Activated CD8-positive, alpha-beta memory T cell treated with anti-CD3 and anti-CD28 coated beads, Interleukin-2, amount 50 U/mL, for 48 hours (primary cell): ENCODE measurements at places on chromosomes 2 and 18.

DNA sequence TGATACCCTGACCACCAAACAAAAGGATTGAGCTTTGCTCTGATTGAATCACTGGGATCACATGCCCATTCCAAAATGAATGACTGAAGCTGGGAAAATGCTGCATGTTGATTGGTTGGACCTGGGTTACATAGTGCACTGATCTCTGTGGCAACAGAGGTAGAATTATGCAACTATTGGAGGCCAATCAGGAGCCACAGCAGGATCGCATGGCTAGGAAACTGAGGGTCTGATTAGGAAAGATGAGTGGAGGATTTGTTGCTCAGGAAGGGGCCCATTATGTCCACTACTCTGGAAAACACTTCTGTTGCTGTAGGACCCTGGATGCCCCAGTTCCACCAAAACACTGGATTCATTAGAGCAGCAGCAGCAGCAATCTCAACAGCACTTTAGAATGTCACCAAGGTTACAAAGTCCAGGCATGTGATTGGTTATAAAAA lies 25.9 kb upstream of the SGPP2 start:
- DNase-seq = no peak

DNA sequence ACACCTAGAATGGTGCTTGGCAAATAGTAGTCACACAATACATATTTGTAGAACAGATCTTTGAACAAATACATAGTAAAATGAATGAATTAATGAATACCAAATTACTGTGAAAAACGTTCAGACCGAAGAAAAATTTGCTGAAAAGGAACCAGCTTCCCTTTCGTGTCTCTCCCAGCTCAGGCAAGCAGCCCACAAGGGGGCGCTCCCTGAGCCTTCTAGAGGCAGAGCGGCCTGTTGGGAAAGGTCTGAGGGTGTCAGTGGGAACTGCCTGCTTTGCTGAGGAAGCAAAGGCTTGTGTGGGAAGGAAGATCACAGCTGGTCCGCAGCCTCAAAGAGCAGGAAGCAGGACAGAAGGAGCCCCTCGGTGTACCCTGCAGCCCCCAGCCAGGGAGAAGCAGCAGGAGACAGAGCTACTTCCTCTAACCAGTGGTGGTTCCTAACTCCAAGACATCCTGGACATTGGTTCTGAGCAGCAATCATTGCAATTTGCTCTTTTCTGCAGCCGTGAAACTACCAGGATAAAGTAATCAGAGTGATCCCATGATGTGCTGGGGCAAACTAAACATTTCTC lies 231.1 kb downstream of the ANKRD30B start:
- DNase-seq = peak; percentile 76

- no peak for DNase-seq
Observed at GRCh38 chr18:79800371-79801180, 2.8 kb downstream of the KCNG2 start.

DNA sequence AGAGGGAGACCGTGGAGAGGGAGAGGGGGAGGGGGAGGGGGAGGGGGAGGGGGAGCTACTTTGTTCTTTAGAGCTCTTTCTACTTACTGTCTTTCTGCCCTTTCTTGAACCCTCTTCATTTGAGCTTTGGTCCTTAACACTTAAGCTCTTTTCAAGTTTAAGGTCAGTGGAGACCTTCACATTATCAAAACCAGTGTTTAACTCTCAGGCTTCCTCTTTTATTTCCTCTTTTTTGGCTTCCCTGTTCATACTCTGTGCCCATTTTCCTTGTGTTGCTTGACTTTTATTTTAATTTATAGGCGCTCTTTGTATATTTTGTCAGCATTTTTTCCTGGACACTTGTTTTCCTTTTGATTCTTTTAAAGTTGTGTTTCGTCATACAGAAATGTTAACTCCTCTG lies 37.1 kb downstream of the ACSL3 start:
- DNase-seq = no peak

DNA sequence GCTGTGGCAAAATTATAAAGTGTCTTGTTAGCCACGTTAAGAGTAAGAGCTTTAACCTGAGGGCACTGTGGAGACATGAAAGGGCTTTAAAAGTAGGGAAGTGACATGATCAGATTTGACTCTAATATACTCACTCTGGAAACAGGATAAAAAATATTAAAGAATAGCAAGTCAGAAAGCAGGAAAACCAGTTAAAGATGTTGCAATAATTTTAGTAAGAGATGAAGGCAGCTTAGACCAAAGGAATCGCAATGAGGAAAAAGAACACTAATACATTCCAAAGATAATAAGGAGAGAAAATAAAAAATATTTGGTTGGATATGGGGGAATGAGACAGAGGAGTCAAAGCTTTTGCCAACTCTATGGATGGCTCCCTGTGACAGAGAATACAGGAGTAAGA lies 183.8 kb downstream of the DYM start:
- DNase-seq = no peak

- DNase-seq = no peak
Observed at GRCh38 chr2:68363721-68364120, 1.4 kb upstream of the PLEK start.

GRCh38 chr2:201969938-201970785 lies 63.5 kb upstream of the FZD7 start:
- no peak for DNase-seq

- no peak for DNase-seq
Observed at GRCh38 chr2:30959653-30960052, 152.4 kb upstream of the CAPN13 start.

DNA sequence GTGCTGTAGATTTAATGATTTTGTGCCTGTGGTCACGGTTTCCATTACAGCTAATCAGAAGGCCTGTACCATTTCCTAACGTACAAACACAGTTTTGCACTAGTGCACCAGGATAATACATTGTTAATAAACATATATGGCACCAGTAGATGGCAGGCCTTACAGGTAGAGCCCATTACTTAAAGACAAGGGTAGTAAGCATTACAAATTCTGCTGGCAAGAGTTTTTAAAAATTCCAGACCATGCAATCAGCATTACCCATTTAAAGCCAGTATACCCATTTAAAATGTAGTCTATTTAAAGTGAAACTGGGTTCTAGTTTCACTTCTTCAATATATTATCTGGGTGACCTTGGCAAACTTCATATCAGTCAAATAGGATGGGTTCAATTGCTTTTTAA lies 224.2 kb downstream of the NUP35 start:
- DNase-seq = no peak

GRCh38 chr2:122112216-122113005 lies 357.0 kb downstream of the TSN start:
- DNase-seq = no peak

GRCh38 chr2:110812726-110813645 lies 80.6 kb downstream of the ACOXL start:
- no peak for DNase-seq

DNA sequence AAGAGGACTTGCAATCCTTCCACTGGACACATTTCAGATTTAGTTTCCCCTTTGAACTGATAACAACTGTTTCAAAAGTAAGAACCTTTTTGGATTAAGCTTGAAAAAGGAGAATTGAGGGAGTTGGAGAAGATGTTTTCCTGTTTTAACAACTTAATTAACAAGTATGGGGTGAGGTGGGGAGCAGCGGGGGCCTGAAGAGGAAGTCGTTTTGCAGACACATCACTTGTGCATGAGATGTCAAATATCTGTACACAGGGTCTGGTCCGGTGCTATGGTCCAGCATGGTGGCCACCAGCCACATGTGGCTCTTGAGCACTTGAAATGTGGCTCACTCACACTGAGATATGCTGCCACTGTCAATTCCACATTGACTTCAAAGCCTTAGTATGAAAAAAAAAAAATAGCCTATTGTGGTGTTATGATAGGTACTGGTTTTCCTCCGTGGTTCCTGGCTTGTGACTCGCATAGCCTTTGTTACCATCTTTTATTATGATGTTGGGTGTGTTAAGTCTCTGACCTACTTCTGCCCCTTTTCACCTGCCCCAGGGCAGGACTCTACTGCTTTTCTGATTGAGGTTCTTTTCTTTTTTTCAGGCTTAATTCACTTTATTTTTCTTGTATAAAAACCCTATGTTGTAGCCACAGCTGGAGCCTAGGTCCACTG lies 205.5 kb downstream of the BCL2 start:
- DNase-seq = no peak

- DNase-seq = no peak
Observed at GRCh38 chr2:226875438-226876225, 39.8 kb downstream of the RHBDD1 start.

GRCh38 chr2:120418174-120418787 lies 72.3 kb downstream of the INHBB start:
- peak; percentile 12 for DNase-seq

GRCh38 chr2:25617948-25618646 lies 55.3 kb downstream of the DTNB start:
- no peak for DNase-seq

- DNase-seq = no peak
Observed at GRCh38 chr2:225889452-225889851, 489.9 kb downstream of the NYAP2 start.

- DNase-seq = no peak
Observed at GRCh38 chr2:42092084-42092996, 44.5 kb downstream of the PKDCC start.

DNA sequence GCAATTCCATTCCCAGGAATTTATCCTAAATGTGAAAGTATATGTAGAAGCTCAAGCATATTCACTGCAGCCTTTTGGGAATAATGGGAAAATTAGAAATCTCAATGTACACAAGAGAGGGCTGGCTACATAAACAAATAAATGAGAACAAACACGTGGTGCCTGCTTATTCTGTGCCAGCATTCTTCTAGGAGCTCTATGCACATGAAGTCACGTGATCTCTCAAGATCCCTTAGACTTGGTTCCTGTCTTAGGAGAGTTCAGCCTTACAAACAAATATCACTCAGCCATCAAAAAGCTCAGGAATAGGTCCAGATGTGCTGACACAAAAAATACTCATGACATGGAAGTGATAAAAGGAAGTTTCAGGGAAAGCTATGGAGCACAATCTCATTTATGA lies 92.9 kb upstream of the SP3 start:
- DNase-seq = no peak

- DNase-seq = no peak
Observed at GRCh38 chr18:56162311-56163265, 475.8 kb downstream of the TXNL1 start.

GRCh38 chr2:133953524-133953923 lies 300.3 kb upstream of the MGAT5 start:
- DNase-seq = no peak

DNA sequence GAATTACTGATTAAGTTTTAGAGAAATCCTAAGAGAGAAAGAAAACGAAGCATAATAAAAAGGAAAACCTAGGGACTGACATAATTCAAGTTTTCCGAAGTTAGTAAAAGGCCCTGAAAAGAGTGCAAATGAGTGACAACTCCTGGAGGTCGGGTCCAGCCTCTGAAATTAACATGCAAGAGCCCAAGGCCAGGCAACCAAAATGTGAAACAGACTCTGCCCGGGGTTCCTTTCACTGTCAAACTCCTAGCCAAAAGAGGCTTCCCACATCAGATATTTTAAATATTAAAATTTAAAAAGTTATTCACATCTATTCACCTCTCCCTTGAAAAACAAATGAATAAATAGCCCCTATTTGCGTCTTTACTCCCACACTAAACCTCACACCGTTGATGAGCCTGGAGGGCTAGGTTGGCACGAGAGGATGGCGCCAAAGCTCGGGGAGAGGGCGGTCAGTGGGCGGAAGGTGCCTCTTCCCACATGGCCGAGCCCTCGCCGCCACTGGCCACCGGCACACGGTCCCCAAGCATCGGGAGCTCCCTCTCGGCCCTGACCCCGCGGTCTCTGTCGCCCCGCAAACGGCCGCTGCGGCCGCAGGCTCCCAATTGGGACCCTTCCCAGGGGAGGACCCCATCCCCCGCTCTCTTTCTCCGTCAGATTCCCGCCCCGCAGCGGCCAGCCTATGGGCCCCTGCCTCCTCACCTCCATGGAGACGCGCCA lies 630 bp downstream of the PPM1G start:
- DNase-seq = no peak

DNA sequence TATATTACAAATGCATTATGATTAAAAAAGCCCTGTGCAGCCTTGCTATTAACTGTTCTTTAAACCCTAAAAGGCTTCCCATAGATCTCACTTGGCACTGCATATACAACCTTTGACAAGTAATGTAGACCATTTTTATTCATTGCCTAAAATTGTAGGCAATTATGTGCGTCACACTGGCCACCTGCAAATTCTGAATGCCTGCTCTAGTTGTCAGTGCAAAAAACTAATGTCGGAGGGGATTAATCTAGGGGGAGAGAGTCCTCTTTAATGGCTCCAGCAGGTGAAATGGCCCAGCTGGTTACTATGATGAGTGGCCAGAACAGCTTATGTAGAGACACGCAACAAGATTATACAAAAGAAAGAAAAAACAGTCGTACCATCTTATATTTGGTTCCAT lies 123.2 kb downstream of the OLA1 start:
- no peak for DNase-seq

DNA sequence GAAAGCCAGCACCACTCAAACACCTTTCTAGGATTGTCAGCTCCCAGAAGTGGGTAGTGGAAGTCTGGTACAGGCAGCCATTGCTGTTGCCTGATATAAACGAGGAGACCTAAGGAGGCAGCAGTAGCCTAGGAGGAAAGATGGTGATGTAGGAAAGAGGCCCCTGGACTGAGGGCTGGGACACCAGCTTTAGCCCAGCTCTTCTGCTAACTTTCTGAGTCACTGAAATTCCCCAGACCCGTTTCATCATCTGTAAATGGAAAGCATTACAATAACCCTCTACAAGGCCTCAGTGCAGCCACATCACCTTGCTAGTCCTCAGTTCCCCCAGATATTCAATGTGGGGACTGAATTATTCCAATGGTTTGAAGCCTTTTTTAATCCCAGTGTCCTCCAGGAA lies 336.5 kb downstream of the TNS1 start:
- DNase-seq = no peak

DNA sequence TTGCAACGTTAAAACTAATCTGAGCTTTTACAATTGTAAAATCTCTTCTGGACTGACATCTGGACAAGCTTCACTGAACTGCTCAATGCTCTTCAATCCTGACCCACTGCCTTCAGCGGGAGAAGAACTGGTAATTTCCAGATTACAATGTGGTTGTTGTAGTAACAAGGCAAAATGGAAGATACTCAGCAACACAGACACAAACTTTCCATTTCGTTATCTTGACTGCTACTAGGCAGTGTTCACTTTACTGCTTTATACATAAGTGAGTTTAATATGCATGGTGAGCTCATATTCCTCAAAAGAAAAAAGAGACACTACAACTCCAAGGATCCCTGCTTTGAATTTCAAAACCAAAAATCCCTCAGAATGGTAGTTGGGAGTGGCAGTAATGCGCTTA lies 51.9 kb downstream of the GRB14 start:
- no peak for DNase-seq

DNA sequence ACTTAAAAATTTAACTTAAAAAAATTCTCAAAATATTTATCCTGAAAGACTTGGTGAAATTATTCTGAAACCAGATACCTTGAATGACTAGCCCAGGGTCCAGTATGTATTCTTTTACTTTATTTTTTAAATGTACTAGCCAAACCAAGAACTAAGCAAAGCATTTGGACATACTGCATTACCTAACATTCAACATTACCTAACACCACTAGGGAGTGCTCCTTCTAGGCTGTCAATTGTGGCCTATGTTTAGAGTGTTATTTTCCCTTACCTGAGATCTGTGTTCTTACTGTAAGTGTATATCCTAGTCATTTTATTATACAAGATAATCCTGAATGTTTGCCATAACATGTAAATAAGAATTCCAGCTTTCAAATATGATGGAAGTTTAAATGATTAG lies 496.6 kb downstream of the PTPRM start:
- DNase-seq = no peak
